ENCODE measurements at places on chromosomes 4 and X.

DNA sequence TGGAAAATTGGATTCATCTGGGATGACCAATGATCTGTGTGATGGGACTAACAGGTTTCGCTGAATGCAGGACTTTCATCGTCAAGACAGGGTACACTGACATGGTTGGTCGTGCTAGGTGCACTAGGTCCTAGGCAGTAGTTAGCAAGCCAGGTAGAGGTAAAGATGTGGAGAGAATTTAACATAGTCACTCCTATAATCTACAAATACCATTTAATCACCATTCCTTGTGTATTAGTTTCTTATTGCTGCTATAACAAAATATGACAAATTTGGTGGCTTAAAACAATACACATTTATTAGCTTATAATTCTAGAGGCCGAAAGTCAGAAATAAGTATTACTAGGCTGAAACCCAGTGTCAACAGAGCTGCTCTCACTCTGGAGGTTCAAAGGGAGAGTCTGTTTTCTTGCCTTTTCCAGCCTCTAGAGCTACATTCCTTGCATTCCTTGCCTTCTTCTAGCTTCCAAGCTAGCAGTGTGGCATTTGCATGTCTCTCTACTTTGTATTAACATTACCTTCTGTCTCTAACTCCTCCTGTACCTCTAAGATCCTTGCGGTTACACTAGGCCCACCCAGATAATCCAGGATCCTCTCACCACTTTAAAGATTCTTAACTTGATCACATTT, 98.7 kb upstream of the GRIA3 start:
- no peaks in the 10 kb centered on the region for H3K36me3 ChIP-seq
- no peak for DNase-seq
- no peak overlapping the region for H3K27ac ChIP-seq
- no peaks in the 10 kb centered on the region for H3K27me3 ChIP-seq
- no peak overlapping the region for H3K4me3 ChIP-seq

DNA sequence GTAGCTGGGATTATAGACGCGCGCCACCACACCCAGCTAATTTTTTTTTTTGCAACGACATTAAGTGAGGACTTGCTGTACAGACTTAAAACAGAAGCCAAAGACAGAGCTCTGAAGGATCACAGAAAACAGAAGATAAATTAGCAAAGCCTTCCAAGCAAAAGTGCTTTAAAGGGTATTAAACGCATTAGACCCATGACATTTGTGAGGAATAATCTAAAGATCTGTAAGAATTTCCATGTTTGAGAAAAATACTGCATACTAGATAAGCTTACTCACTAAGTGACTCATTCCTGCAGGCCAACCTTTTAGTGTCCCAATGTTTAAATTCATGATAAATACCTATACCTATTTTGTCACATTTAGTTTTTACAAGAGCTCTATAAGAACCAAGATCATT, 27.4 kb downstream of the SMARCA1 start:
- H3K27ac ChIP-seq = no peak overlapping the region
- H3K4me3 ChIP-seq = no peak overlapping the region
- H3K36me3 ChIP-seq = no peaks in the 10 kb centered on the region
- no peaks in the 10 kb centered on the region for H3K4me1 ChIP-seq
- DNase-seq = no peak

DNA sequence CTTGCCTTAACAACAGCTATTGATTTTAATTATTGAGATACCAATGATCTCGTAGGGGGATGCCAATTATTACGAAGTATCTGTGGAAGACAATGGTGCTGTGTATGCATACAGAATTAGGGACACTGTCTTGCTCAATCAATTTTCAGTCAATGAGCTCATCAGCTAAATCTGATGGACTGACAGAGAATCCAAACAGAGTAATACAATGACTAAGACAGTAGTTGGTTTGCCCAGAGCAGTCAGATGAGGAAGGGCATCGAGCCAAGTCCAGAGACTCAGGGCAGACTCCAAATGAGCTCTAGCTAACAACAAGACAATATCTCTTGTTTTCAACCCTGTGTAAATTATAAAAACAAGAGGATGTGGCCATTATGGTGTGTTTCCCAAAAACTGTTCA, 14.7 kb upstream of the GSX2 start:
- no peak overlapping the region for H3K27ac ChIP-seq
- peaks cover 25% of the 10 kb centered on the region for H3K4me1 ChIP-seq
- H3K4me3 ChIP-seq = no peak overlapping the region
- DNase-seq = peak; percentile 71

DNA sequence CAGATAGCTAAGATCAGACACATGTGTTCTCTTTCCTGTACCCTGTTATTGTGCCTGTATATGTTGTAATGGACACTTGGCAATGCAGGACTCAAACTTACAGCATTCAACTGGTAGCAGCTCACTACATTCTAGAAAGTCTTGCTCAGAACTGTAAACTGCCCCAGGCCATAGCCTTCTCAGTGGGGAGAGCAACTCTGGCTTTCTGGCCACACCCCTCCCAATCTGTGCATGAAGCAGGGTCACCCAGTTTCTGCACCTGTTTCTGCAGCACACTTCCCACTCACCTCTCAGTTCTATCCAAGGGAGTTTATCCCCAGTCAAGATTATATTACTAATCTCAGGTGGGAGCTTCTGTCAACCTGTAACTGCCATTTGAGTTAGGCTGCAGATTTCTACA, 38.9 kb upstream of the TBX22 start:
- H3K4me1 ChIP-seq = no peaks in the 10 kb centered on the region
- H3K27me3 ChIP-seq = no peaks in the 10 kb centered on the region
- H3K27ac ChIP-seq = no peak overlapping the region

- no peak for DNase-seq
- no peak overlapping the region for H3K4me3 ChIP-seq
- no peak overlapping the region for H3K27ac ChIP-seq
- no peaks in the 10 kb centered on the region for H3K27me3 ChIP-seq
- no peaks in the 10 kb centered on the region for H3K36me3 ChIP-seq
- H3K4me1 ChIP-seq = no peaks in the 10 kb centered on the region
Observed at GRCh38 chrX:1914606-1915365, 299.9 kb downstream of the ASMT start.

- H3K27me3 ChIP-seq = no peaks in the 10 kb centered on the region
- H3K27ac ChIP-seq = no peak overlapping the region
- no peak for DNase-seq
- no peaks in the 10 kb centered on the region for H3K36me3 ChIP-seq
- H3K4me1 ChIP-seq = no peaks in the 10 kb centered on the region
Observed at GRCh38 chr4:53840643-53841042, 223.8 kb downstream of the CHIC2 start.

- no peak overlapping the region for H3K27ac ChIP-seq
- H3K27me3 ChIP-seq = no peaks in the 10 kb centered on the region
- no peaks in the 10 kb centered on the region for H3K4me1 ChIP-seq
- H3K4me3 ChIP-seq = no peak overlapping the region
Observed at GRCh38 chr4:26450418-26450817, 39.9 kb downstream of the CCKAR start.

GRCh38 chr4:14865031-14865366, 137.3 kb upstream of the CPEB2 start:
- H3K4me3 ChIP-seq = no peak overlapping the region
- no peak for DNase-seq
- no peaks in the 10 kb centered on the region for H3K4me1 ChIP-seq
- H3K27me3 ChIP-seq = no peaks in the 10 kb centered on the region
- no peak overlapping the region for H3K27ac ChIP-seq
- H3K36me3 ChIP-seq = no peaks in the 10 kb centered on the region

DNA sequence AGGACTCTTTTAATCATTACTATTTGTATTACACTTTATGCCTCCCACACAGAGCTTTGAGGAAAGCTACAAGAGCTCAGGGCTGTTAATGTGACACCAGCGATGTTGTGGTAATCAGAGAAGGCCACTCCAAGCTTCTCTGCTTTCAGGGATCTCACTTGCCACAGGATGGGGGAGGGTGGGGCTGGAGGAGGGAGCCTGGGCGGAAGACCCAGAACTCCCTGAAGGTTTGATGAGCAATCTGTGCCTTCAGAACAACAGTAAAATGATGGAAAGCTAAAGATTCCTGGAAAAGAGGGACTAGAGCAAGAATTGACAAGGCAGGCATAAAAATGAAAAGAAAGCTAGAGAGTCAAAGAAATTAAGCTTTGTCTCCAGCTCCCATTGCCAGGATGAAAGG, 75.6 kb downstream of the MAML3 start:
- H3K27me3 ChIP-seq = no peaks in the 10 kb centered on the region
- DNase-seq = no peak
- H3K27ac ChIP-seq = no peak overlapping the region
- H3K4me1 ChIP-seq = no peaks in the 10 kb centered on the region
- H3K4me3 ChIP-seq = no peak overlapping the region
- no peaks in the 10 kb centered on the region for H3K36me3 ChIP-seq

DNA sequence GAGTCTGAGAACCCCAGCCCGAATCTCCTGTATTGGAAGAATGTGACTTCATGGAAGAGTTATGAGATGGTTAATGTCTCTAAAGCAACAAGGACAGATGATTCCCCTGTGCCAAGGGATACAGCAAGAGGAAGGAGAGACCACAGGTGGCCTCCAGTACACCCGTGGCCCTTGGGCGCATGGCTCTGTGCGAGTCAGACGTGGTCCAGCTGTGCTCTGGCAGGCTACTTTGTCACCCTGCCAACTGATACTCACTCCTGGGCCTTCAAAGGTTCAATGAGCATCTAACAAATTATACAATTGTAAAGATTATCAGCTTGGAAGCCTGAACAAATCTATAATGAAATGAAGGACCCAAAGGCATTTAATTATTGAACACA, 71.7 kb downstream of the NYX start:
- no peaks in the 10 kb centered on the region for H3K36me3 ChIP-seq
- no peak for DNase-seq
- no peaks in the 10 kb centered on the region for H3K4me1 ChIP-seq
- H3K4me3 ChIP-seq = no peak overlapping the region

DNA sequence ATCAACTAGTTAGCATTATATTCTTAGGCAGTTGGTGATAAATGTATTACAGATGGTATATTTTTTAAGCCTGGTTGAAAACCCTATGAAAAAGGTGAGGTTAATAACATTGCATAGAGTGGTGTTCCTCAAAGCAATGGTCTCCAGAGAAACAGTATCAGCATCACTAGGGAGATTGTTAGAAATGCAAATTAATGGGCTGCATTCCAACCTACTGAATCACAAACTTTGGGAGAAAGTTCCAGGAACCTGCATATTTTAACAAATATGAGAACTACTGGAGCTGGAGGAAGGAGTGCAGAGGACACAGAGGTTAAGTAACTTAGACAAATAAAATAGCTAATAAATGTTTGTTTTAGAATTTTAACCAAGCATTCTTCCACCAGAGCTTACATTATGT, 166.9 kb upstream of the PCDH10 start:
- no peak overlapping the region for H3K27ac ChIP-seq
- no peaks in the 10 kb centered on the region for H3K27me3 ChIP-seq
- no peak overlapping the region for H3K4me3 ChIP-seq
- no peaks in the 10 kb centered on the region for H3K36me3 ChIP-seq
- no peaks in the 10 kb centered on the region for H3K4me1 ChIP-seq

DNA sequence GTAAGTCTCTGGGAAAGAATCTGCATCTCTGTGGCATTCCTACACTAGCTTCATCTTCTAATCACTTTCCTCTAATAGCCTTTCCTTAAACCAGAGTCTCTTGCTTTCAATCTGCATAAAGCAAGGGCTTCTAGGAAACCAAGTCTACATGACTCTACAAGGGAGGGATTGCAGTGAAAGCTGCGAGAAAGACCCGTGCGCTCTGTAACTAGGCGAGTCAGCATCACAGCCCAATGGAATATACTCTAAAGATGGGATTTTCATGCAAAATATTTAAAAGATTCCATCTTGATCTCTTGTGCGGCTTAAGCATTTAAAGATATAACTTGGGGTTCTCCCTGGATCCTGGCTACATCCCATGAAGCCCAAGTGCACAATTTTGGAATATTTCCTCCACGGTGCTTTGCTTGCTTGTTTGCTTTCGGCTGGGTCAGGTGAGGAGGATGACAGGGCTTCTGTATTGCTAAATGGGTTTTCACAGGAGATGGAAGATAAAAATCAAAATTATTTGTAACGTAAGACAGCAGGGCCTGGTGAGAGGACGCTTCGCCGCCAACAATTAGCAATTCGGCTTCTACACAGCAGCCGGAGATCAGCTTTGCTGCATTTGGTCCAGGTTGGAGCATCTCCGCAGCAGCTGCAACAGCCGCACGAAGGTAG, 687 bp upstream of the GRIA2 start:
- no peak for DNase-seq
- peaks cover 5% of the 10 kb centered on the region for H3K4me1 ChIP-seq
- no peak overlapping the region for H3K4me3 ChIP-seq
- H3K27me3 ChIP-seq = peaks cover 45% of the 10 kb centered on the region
- H3K36me3 ChIP-seq = no peaks in the 10 kb centered on the region

DNA sequence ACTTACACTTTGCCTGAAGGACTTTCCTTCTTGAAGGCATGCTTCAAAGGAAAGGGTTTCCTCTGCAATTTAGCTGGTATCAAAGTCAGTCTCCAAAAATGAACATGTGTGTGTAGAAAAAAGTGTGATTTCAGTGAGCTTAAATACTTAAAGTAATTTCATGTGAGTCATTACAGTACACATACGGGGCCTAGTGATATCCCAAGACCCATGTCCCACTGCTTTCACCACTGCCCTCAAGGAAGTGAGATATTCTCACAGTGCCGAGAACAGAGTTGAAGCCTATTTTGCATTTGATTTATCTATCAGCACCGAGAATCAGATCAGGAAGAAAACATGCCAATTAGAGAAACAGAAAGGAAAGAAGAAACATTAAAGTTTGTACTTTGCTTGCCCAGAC, 61.0 kb downstream of the CHST7 start:
- no peaks in the 10 kb centered on the region for H3K27me3 ChIP-seq
- no peak overlapping the region for H3K4me3 ChIP-seq
- DNase-seq = no peak
- H3K27ac ChIP-seq = no peak overlapping the region

GRCh38 chr4:118969359-118969758, 80.7 kb downstream of the SYNPO2 start:
- DNase-seq = no peak
- peaks cover 4% of the 10 kb centered on the region for H3K4me1 ChIP-seq

- no peak for DNase-seq
- H3K36me3 ChIP-seq = no peaks in the 10 kb centered on the region
- H3K27ac ChIP-seq = no peak overlapping the region
- H3K4me3 ChIP-seq = no peak overlapping the region
- no peaks in the 10 kb centered on the region for H3K4me1 ChIP-seq
Observed at GRCh38 chrX:72477781-72478181, 94.9 kb downstream of the HDAC8 start.

DNA sequence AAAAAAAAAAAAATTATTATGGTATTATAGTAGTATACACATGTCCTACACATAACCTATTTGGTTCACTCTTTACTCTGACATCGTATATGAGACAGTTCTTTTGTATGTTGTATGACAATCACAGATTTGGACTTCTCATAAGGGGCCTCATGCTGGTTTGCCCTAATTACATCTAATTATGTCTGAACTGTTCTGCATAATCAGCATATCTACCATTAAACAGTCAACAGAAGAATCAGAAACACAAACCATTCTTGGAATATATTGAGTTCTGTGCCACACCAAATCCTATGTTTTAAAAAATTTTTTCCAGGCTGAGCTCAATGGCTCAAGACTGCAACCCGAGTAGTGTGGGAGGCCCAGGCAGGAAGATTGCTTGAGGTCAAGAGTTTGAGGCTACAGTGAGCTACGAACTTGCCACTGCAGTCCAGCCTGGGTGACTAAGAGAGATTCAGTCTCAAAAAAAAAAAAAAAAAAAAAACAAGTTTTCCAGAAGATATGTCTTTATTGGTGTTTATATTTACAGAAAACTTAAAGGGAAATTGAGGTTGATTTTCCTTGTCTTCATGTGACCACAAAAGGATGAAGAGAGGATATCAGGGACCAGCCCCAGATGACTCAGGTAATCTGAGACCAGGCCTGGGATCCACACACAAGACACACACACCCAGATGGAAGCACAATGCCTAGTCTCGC, 22.2 kb downstream of the TRIM61 start:
- H3K36me3 ChIP-seq = no peaks in the 10 kb centered on the region
- H3K4me3 ChIP-seq = no peak overlapping the region
- H3K4me1 ChIP-seq = peaks cover 2% of the 10 kb centered on the region
- no peaks in the 10 kb centered on the region for H3K27me3 ChIP-seq
- H3K27ac ChIP-seq = no peak overlapping the region

All from keratinocyte (primary cell).